ENCODE measurements at places on chromosomes 1 and 21. TPM values are rescaled to one million over a fixed set of nuclear protein-coding genes. Genes with fewer than 3 reads are reported as not detected.

- DNase-seq = peak; percentile 48
Measured at GRCh38 chr1:16204634-16205333, 7.7 kb downstream of the ARHGEF19 start.

The LRRC3 gene
- 2.5 TPM for total RNA-seq

The OPRD1 gene
- 0.08 TPM for total RNA-seq

DNA sequence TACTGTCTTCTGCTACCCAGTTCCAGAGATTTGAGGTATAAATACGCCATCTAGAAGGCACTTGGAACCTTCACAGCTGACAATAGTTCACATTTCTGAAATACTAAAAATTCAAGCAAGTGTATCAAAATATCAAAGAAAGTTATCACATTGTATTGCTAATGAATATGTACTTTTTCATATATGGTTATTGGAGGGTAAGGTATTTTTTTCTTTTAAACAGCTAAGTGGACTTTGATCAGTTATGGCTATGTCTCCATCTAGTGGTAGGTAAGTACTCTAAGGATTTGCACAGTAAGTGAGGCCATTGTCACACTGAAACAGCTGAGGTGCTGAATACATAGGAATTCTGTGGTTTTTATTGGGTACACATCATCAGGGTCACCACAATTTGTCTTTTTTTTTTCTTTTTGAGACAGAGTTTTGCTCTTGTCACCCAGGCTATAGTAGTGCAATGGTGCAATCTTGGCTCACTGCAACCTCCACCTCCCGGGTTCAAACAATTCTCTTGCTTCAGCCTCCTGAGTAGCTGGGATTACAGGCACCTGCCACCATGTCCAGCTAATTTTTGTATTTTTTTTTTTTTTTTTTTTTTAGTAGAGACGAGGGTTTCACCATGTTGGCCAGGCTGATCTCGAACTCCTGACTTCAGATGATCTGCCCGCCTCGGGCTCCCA lies 49.1 kb upstream of the CR2 start:
- no peak for DNase-seq

DNA sequence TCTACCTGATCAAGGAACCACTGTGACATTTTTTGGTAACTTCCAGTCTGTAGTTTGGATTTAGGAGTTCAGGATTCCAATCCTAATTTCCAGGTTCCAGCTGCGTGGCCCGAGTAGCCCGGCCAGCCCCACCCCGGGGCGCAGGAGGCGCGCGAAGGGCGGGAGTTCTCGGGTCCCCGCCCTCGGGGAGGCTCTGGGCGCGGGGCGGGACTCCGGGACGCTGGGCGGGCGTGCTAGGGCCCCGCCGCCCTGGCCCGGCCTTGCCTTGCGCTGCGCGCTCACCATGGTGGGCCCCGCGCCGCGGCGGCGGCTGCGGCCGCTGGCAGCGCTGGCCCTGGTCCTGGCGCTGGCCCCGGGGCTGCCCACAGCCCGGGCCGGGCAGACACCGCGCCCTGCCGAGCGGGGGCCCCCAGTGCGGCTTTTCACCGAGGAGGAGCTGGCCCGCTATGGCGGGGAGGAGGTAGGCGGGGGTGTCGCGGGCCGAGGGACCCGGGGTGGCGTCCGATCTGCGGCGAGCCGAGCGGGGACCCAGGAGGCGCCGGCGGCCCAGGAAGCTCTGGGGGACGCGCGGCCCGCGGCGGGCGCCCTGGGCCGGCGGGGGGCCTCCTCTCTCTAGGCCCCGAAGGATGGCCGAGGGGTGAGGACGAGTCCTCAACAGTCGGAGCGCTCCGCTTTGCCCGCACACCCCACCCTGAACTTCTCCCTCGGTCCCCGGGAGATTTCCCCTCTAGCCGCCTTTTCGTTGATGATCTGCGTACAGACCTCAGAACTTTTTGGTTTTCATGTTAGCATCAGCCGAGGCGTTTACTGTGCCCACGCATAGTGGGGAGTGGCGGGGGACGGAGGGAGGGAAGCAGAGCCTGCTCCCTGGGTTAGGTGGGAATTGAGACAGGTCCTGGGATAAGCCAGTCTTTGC lies at the start of gene NENF:
NENF (plus strand) TSS at position 260 of the 916 bp plus-strand sequence; CDS start at position 284, 24 bp downstream.
- peak; percentile 91 for DNase-seq

DNA sequence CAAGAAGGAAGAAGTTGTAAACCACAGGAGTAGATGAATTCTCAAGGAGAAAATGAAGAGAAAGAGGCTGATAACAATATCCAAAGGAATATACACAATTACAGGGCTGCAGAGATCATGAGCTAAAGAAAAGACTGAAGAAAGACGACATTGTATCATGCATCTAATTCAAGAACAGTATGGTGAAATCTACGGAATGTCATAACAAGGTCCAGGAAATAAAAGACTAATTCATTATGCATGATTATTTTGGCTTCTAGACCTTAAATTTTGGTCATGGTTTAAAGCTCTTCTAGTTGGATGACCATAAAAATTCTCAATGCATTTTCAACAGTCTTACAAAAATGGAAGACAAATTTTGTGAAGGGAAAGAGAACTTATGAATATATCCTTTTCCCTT lies 71.7 kb downstream of the SH3GLB1 start:
- no peak for DNase-seq

DNA sequence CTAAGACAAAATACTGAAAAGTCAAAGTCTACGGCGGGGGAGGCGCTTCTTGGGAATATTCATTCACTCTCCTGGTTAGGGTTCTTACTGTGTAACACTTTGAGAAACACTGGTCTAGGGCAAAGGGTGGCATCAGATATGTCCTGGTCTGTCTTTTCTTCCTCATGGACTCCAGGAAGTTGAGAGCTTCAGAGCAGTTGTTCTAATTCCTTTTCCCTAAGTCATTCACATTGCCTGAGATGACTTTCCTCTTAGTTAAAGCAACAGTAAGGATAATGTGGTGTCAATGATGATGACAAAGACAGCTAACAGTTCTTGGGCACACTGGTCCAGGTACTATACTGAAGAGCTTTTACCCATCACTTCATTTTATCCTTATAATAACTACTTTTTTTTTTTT lies 27.0 kb downstream of the FGGY start:
- no peak for DNase-seq

The TIE1 gene
- 7.6 TPM for total RNA-seq

The MTARC1 gene
- 27.3 TPM for total RNA-seq

DNA sequence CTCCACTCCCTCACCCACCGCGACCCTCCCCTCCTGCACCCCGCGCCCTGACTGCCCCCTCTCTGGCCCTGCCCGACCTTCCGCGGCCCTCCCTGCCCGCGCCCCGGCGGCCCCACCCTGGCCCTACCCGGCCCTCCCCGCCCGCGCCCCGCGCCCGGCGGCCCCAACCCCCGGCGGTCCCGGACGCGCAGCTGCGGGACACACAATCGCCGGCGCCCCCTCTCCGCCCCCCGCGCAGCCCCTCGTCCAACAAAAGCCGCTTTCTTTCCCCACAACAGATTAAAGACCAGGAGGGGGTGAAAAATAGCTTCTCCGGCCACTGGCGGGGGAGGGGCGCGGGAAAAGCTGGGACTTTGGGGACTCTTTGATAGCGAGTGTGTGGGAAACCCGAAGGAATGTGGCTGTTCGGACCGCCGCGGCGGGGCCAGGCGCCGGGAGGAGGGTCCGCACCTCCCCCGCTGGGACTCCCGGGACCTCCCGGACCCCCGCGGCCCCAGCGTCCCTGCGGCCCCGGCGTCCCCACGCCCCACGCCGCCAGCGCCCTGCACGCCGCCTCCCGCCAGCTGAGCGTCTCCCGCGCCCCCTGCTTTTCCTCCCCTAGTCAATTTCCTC lies 8.8 kb upstream of the ID3 start:
- peak; percentile 50 for DNase-seq

GRCh38 chr1:147202576-147202975 lies 22.6 kb downstream of the FMO5 start:
- DNase-seq = no peak
